Spinal cord (tissue), 10 donors: ENCODE measurements at places on chromosomes 7 and 10. TPM values are rescaled to one million over a fixed set of nuclear protein-coding genes. Genes with fewer than 3 reads are reported as not detected.

Gene EBF3
- polyA plus RNA-seq = 166 TPM

Gene AKR1C2
- 58.3 TPM for polyA plus RNA-seq

Gene ASB15
- polyA plus RNA-seq = not detected

Gene TRPV5
- not detected for polyA plus RNA-seq

Gene TAS2R5
- 4.7 TPM for polyA plus RNA-seq

Gene ITIH5
- 32.4 TPM for polyA plus RNA-seq

Gene ETV1
- 59.6 TPM for polyA plus RNA-seq

Gene NRP1
- 61.8 TPM for polyA plus RNA-seq

Gene DPP6
- polyA plus RNA-seq = 96.3 TPM

Gene CREM
- 42.2 TPM for polyA plus RNA-seq

Gene CYP2E1
- 21.6 TPM for polyA plus RNA-seq

Gene CACNB2
- polyA plus RNA-seq = 18.4 TPM

Gene TAC1
- 90.5 TPM for polyA plus RNA-seq

Gene FKBP6
- 0.39 TPM for polyA plus RNA-seq

Gene PKD2L1
- polyA plus RNA-seq = 0.41 TPM

Gene ZNF398
- polyA plus RNA-seq = 15.1 TPM

Gene CCDC136
- polyA plus RNA-seq = 220 TPM

Gene KCND2
- polyA plus RNA-seq = 52.3 TPM

Gene GIMAP7
- polyA plus RNA-seq = 9.9 TPM

Gene FEZF1
- polyA plus RNA-seq = not detected

Gene FBH1
- 74.0 TPM for polyA plus RNA-seq

Gene VSIR
- polyA plus RNA-seq = 39.0 TPM

Gene LGI1
- 51.2 TPM for polyA plus RNA-seq

Gene OPN4
- not detected for polyA plus RNA-seq

Gene RGS10
- polyA plus RNA-seq = 20.4 TPM

Gene SPDYE6
- polyA plus RNA-seq = not detected
